ENCODE measurements at places on chromosomes 3 and 15.
A peak's percentile ranks its signal among the peaks of the same experiment; 100 is the strongest.

DNA sequence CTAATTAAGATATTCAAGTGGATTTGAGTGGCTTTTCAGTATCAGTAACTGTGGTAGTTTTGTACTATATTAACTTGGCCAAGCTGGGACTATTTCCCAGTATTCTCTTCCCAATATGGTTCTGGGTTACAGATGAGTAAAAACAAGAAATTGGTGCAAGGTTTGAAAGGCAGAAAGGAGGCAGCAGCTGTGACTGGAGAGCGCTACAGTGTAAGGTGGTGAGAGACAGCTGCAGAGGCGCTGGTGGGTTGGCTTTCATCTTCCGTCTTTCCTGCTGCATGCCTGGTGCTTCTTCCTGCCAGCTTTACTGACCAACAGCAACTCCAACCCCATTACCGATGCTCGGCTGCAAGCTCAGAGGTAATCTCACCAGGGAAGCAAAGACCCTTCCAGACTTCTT is 9.8 kb downstream of the DPH3 start:
- DNase-seq, result no peak

GRCh38 chr3:88742674-88743507 is 364.5 kb upstream of the EPHA3 start:
- DNase-seq, result no peak

DNA sequence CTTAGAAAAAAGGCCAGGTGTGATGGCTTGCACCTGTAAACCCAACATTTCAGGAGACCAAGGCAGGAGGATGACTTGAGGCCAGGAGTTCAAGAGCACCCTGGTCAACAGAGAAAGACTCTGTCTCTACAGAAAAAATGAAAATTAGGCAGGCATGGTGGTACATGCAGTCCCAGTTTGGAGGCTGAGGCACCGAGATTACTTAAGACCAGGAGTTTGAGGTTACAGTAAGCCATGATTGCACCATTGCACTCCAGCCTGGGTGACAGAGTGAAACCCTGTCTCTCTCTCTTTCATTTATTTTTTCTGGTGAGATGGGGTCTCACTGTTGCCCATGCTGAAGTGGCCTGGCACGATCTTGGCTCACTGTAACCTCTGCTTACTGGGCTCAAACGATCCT is 24.7 kb downstream of the IP6K1 start:
- DNase-seq, result no peak

- DNase-seq, result no peak
Observed at GRCh38 chr15:40136470-40137302, 24.2 kb upstream of the BUB1B start.

DNA sequence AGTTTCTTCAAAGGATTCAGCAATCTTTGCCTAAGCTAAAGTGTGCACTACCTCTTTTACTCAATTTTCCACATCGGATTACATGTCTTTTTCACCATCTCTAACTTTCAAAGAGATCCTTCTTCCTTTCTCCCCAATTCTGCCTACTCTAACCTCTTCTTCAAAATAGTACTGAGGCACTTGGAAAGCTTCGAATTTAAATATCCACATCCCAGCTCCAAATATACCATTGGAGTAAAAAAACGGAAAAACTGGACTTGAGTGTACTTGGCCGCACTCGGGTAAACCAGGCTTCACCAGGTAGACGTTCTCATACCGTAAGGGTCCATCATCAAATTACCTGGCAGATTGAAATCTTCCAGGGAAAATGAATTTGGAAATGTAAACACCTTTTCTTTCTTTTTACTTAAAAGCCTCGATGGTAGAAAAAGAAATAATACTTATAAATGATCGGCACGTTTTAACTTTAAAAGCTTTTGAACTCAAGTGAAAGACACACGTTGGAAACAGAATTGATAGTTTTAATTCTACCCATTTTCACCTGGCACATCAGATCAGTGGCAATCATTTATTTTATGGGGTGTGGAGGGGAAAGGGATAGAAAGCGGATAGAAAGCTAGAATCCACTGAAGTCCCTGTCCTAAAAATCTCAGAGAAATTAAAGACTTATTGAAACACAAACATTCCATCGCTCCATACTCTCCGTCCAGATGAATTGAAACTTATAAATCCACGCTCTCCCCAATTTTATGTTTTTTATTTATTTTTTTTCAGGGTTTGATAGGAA is 8.2 kb upstream of the MEIS2 start:
- DNase-seq, result no peak

- DNase-seq, result no peak
Observed at GRCh38 chr15:25684521-25685431, 178.4 kb downstream of the ATP10A start.

GRCh38 chr15:44243829-44244228 is 44.7 kb upstream of the GOLM2 start:
- no peak for DNase-seq

- DNase-seq, result peak; percentile 77
Observed at GRCh38 chr15:50358845-50359244, 3.8 kb upstream of the GABPB1 start.

DNA sequence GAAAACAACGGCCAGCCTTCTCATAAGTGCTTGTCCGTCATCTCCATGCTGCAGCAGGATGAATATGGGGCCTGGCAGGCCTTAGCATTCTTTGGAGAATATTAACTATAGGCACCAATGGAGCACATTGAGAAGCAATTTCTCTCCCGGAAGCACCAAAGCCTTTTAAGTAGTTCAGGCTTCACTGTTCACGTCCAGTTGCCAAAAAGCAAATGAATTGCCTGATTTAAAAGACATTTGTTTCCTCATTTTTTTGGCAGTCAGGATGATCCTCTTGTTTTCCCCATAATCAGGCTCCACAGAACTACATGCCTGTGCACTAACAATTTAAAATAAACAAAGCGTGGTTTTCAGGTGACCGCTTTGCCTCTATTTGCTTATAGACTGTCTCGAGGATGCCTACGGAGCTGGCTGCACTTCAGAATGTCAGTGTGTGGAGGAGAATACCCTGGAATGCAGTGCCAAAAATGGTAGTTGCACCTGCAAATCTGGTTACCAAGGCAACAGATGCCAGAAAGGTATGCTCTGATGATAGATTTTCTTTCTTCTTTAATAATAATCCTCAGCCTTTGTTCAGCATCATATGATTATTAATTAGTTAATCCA is 725.2 kb upstream of the GOLIM4 start:
- no peak for DNase-seq

- DNase-seq, result no peak
Observed at GRCh38 chr3:78281381-78281780, 1241.5 kb downstream of the ROBO2 start.

- peak; percentile 22 for DNase-seq
Observed at GRCh38 chr15:72521682-72522081, 47.6 kb downstream of the ARIH1 start.

DNA sequence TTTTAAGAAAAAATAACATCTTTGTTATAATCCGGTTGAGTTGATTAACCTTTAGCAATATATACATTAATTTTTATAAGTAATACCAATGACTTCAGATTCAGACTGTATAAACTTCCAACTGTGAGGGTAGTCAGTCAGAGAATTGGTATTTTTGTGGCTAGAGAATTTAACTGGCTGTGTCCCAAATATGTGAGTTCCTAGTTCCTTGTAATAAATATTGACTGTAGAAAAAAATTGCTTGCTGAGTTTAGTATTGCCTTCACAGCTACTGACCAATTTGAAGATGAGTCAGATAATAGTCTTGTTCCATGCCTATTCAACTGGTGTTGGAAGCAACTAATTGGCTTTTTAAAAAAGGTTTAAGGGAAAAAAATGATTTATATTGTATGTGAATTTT is 210.8 kb downstream of the GAP43 start:
- DNase-seq, result no peak

- no peak for DNase-seq
Observed at GRCh38 chr3:11331101-11331500, 58.9 kb downstream of the ATG7 start.

DNA sequence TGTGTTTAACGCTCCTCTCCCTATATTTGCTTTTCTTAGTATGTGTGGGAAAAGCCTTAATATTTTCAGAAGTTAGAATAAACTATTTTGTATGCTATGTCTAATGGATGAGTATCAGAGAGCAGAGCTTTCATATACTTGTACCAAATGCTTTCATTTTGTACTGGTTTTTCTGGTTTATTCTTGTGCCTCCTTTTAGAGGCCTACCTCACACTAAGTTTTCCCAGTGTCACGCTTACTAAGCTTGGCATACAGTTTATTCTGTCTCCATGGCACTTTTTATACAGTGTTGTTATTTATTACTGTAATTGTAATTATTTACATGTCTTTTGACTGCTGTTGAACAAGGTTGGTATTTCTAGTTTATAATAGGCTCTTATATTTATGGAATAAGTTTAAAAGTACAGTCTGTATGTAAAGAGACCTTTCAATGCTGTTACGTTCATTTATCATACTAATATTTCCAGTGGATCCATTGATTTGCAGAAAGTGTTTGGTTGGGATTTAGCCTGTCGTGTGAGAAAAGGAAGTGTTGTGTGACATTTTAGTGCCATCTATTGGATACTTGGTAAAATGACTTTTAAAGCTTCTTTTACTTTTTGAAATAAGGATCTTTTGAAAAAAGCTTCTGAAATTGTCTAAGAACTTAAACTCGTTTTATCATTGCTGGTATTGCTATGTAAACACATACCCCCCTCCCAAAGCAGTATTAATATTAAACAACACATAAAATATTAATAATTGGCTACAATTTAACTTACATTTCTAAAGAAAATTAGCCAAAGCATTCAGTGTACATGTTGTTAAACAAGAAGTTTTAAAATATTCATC is 5.2 kb upstream of the EBLN2 start:
- peak; percentile 46 for DNase-seq

- peak; percentile 72 for DNase-seq
Observed at GRCh38 chr3:193240850-193241706, at the start of gene PLAAT1. TSS of gene PLAAT1 (plus strand) at chr3:193241222. CDS start at chr3:193255651, 14,429 bp downstream.

- DNase-seq, result no peak
Observed at GRCh38 chr15:100783760-100784492, 95.7 kb upstream of the ALDH1A3 start.

DNA sequence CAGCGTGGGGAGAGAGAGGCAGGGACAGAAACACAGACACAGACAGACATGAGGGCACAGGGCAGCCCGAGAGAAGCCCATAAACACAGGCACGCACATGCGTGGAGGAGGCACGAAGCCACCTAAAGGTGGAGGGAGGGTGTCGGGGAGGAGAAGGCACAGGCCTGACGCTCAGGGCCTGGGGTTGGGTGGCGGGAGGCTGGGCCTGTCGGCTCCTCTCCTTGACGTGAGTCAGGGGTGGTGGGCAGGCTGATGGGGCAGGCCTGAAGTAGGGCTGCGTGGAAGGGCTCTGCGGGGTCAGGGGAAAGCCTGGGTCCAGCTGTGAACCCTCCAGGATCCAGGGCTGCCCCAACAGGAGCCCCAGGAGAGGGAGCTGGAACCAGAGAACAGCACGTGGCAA is 74.2 kb downstream of the EPHB3 start:
- DNase-seq, result no peak

DNA sequence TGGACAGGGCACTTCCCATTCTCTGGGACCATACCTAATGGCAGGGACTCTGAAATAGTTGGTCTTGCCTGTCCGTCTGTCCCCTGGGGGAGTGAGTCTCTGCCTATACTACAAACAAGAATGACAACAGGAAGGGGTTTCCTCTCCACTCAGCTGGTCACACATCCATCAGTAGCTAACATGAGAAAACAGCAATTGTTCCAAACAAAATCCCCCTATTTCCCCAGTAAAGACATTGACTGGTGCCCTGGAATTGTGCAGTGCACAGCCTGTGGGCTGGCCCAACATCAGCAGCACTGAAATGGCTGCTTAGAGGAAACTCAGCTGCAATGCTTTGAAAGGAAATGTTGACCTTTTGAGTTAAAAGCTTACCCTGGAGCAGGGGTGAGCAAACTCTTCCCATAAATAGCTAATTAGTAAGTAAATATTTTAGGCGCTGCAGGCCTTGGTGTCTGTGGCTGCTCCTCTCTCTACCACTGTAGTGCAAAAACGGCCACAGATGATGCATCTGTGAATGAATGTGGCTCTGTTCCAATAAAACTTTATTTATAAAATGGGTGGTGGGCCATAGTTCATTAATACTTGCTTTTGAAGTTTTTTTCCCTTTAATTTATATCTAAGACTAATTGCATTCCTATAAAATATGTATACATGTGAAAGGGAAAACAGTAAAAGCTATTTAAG is 174.3 kb downstream of the KLF13 start:
- no peak for DNase-seq

GRCh38 chr15:39442898-39443297 is 138.0 kb upstream of the THBS1 start:
- DNase-seq, result no peak

DNA sequence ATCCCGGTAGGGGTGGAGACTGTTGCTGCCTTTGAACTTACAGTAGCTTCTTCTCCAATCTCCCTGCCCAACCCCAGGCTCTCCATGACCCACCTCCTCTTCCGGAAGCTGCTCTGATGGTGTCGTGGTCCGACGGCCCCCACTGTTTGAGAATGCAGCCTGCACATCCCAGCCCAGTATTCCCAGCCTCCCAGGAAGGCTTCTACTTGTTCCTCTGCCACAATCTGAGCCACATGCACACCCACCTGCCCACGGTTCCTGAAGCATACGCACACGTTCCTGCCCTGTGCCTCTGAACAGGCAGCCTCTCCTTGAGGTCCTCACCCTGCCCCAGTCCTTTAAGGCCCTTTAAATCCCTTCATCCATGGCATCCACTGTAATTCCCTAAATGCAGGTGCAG is 57.4 kb downstream of the ABTB1 start:
- DNase-seq, result no peak

- no peak for DNase-seq
Observed at GRCh38 chr3:53996141-53996874, 104.6 kb upstream of the SELENOK start.
